CD4-positive, alpha-beta T cell treated with Interleukin-6 for 4 hours (primary cell): ENCODE measurements at places on chromosomes 6 and 20.
A peak's percentile ranks its signal among the peaks of the same experiment; 100 is the strongest.

- peak; percentile 76 for DNase-seq
These were observed at the start of gene KCNK5 for GRCh38 chr6:39228992-39229767. TSS of gene KCNK5 (minus strand) at chr6:39229475. CDS start at chr6:39229111, 364 bp downstream.

DNA sequence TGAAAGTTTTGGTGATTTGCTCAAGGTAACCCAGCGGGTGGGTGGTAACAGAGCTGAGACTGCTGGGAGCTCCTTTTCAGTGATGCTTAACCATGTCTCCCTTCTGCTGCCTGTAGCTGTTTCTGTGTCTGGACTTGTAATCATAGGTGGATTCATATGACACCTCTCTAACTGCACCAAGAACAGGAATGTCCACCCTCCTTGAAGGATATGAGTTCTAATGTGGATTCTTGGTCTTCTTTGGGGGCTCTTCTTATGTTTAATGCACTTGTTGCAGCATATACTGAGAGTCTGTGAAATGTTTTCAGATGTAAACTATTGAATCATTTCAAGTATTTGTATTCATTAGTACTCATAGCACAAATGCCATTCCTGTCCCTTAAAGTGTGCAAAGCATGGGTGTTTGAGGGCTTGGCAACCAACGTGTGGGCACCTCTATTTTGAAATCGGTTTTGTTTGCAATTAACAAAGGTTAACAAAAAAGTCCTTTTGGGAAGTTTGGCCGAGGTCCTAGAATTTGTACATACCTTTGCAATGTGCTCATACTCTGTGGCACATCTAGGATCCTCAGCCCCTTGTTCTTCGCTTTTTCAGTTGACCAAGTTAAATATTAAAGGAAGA, 138.0 kb downstream of the SOX4 start:
- DNase-seq, result no peak

- DNase-seq, result no peak
These were observed 46.4 kb upstream of the SPDEF start for GRCh38 chr6:34602318-34603111.

GRCh38 chr6:45478240-45478639, 100.5 kb upstream of the SUPT3H start:
- no peak for DNase-seq

DNA sequence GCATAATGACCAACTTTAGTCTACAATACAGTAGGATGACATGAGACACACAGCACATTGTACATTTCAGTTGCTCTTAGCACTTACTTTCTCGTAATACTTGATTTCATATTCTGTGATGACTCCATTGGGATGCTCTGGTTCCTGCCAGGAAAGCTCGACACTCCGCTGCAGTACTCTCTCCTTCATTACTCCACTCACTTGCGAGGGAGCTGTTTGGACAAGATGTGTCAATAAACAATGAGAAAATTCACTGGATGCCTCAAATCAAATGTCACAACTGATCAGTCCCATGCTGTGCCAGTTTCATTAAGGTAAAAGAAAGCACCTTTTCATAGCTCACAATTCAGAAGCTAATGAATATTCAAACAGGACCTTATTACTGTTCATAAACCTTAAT, 147.1 kb downstream of the EPHA7 start:
- no peak for DNase-seq

DNA sequence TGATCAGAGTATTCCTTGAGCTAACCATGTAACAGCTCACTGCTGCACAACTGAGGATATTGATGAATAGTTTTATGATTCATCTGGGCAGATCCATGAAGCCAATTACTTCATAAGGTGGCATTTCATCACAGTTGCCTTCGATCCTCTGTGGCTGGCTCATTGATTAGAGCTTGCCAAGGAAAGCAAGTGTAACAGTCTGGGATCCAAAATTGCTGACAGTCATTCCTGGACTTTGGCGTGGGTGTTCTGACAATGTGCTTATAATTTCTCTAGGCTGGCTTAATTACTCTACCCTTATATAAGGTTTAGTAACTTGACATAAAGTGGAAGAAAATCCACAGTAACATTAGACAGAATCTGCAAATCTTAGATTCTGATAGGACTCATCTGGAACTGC, 551.3 kb upstream of the CDH4 start:
- DNase-seq, result no peak

DNA sequence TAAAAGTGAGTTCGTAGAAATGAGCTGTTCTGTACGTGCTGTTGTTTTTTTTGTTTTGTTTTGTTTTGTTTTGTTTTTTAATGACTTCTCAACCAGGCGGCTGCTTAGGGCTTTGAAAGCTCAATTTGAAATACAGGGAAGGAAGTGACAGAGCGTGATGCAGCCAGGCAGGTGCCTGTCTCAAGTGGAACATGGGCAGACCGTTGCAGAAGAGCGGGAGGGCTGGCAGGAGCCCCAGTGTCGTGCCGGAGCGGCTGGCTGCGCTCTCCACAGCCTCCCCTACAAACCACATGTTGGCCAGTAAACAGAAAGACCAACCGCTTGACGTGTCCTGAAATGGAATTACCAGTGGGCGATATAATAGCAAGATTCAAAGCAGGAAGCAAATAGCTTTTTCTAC, 164.9 kb upstream of the RREB1 start:
- peak; percentile 4 for DNase-seq

DNA sequence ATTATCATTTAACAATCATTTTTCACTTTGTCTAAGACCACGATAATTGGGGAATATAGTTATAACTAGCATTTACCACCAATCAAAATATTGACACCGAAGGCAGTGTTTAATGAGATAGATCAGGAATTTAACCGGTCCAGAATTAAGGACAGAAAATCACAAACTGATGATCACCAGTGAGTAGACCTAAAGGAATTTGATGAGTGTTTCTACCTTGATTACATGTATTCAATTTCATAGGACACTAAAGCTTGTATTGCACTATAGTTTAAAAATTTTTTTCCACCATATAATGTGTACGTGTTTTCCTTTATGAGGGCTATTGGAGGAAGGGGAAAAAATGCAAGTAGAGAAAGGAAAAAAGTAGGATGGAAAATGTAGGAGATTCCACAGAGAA, 22.6 kb upstream of the ARHGAP18 start:
- DNase-seq, result no peak

DNA sequence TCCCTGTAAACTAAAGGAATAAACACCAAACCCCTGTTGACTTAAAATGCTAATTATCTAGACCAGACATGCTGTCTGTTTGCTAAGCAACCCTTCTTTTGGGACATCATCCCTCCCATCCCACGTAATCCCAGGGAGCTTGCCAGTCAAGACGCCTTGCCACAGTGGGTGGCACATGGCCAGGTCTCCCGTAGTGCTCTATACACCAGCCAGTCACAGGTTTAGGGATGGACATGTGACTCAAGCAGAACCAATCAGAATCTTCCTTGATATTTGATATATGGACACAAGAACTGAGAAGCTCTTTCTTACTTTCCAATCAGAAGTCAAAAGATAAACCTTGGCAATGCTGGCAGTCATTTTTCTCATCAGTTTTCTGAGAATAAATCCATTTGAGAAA, 60.0 kb downstream of the CNKSR3 start:
- no peak for DNase-seq
